Right ventricle myocardium superior (tissue), 1 donor: ENCODE measurements at places on chromosomes 16 and 17.

- peak; percentile 80 for DNase-seq
Measured at GRCh38 chr16:85963753-85964285, 64.9 kb downstream of the IRF8 start.

DNA sequence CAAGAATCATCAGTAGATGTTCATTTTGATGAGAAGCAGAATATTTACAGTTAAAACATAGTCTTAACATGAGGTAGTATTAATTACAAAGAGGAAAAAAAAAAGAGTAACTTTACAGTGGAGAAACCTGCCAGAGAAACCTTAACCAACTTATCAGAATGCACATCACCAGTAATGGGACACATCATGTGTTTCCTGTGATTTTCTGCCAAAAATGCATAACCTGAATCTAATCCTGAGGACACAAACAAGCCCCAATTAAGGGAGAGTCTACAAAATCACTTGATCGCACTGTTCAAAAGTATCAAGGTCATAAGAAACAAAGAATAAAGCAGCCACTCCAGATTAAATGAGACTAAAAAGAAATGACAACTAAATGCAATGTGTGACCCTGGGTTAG lies 18.2 kb upstream of the QRICH2 start:
- DNase-seq = no peak

- DNase-seq = no peak
Measured at GRCh38 chr17:69696650-69697049, 282.2 kb downstream of the MAP2K6 start.

- peak; percentile 78 for DNase-seq
Measured at GRCh38 chr17:44911133-44912001, 3.9 kb downstream of the GFAP start.

- DNase-seq = no peak
Measured at GRCh38 chr16:89052890-89053724, 40.5 kb upstream of the ACSF3 start.

DNA sequence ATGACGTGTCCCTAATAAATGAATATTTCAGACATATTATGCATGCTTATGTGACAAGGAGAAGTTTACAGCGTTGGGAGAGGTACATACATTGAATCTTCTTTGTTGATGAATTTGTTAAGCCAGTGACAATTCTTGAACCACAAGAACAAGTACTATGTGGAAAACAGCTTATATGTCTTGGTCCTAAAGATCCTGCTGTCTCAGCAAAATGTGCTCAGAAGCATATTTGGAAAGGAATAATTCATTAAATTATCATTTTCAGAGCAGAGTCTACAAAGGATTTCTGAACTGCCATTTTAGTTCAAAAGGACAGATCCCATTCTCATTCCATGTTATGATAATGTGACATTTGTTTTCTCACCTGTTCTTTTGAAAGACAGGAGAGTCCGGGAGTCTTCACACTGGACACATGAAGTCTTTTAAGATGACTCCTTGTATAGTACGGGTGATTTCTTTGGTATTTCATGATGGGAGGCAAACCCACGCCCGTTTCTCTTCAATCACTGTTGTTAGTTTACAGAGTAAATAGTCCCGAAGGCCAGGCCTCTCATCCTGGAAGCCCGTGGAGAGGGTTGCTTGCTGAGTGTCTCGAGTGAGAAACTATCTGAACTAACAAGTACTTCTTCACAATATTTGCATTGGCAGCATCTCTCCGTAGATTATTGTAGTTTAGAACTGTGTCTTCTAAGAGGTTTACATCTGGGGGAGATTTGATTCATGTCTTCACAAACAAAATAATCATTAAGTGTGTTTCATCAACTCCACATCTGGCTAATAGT lies 26.7 kb downstream of the VPS35L start:
- DNase-seq = no peak

DNA sequence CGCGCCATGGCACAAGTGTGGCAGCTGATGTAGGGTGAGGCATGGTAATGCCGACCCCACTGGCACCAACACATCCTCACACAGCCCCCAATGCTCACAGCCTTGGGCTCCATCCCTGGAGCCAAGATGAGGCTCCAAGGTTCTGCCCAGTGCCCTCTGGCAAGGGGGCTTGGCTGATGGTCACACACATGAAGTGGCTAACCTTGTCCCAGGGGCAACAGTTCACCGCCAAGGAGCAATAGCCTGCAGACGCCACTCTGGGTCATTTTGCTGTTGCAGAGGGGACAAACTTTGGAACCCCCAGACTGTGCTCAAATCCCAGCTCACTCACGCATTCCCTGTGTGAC lies 26.8 kb downstream of the TNFRSF13B start:
- no peak for DNase-seq

DNA sequence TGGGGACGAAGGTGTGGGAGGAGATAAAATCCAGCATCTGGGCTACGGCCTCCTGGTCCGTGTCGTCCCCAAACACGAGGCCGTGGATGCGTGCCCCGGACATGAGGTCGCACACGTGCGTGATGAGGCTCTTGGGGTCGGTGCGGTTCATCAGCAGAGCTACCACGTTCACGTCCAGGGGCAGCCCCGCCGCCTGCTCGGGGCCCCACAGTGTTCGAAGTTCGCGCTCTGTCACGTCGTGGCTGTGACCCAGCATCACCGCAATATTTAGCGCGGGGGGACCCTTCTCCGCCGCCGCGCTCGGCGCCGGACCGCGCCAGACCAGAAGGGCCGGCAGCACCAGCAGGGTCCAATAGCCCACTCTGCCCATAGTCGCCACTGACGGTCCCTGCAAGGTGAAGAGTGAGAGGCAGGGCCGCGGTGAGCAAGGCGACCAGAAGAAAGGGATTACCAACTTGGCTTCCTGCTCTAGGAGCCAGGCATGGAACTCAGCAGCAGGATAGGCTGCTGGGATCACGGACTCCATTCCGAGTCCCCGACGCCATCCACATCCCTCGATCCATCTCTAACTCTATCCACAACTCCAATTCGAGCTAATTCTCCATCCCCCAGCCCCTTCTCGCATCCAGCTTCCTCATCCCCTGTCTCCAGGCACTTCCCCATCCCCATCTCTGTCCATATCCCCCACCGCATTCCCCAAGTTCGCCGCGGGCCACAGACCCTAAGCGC lies 2.0 kb downstream of the GRIN2A start:
- no peak for DNase-seq

DNA sequence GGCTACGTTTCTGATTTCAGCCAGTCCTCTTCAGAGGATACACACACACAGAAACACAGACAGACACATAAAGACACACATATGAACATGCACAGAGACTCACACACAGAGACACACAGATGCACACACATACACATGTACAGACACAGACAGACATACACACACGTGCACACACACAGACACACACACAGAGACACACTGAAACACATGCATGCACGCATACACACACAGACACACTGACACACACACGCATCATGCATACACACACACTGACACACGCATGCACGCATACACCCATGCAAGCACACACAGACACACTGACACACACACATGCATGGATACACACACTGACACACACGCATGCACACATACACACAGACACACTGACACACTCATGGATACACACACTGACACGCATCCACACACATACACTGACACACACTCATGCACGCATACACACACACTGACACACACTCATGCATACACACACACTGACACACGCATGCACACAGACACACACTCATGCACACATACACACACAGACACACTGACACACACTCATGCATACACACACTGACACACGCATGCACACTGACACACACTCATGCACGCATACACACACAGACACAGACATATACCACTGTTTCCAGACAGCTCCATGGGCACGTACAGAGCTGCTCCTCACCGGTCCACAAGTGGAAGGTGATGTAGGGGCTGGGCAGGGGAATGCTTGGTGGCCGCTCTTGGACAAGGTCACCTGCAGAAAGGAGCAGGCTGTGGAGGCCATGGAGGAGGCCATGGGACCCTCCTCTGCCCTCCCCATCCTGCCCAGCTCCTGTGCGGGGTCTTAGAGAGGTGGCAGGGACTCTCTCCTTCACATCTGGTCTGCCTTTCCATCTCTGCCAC lies 30.1 kb upstream of the MFSD6L start:
- DNase-seq = no peak
